ENCODE measurements at places on chromosomes 2 and 18. TPM values are rescaled to one million over a fixed set of nuclear protein-coding genes. Genes with fewer than 3 reads are reported as not detected.

The CCBE1 gene
- total RNA-seq = 0.34 TPM

The CBLN2 gene
- total RNA-seq = not detected

The ZFP36L2 gene
- 36.2 TPM for total RNA-seq

The ASB18 gene
- not detected for total RNA-seq

The GPAT2 gene
- total RNA-seq = 0.62 TPM

The TMEM214 gene
- 31.1 TPM for total RNA-seq

The ASXL3 gene
- 0.18 TPM for total RNA-seq

The MAP3K19 gene
- total RNA-seq = not detected

The NOSTRIN gene
- total RNA-seq = 15.6 TPM

The IL37 gene
- not detected for total RNA-seq

The RESP18 gene
- not detected for total RNA-seq

The SKA1 gene
- 1.5 TPM for total RNA-seq

The HOXD13 gene
- not detected for total RNA-seq

The IL18RAP gene
- 4.3 TPM for total RNA-seq

The SCYGR1 gene
- total RNA-seq = not detected

The SLC11A1 gene
- 10.6 TPM for total RNA-seq

The CFAP65 gene
- not detected for total RNA-seq

The SNORC gene
- 0.56 TPM for total RNA-seq

The NYAP2 gene
- not detected for total RNA-seq

The EPC2 gene
- 10.6 TPM for total RNA-seq

The TM4SF20 gene
- total RNA-seq = not detected

The IL1RL1 gene
- total RNA-seq = 0.45 TPM

The CYTIP gene
- total RNA-seq = 4.0 TPM

The CNTNAP5 gene
- total RNA-seq = not detected

The MATN3 gene
- total RNA-seq = not detected

The CYP27A1 gene
- total RNA-seq = 9.3 TPM

The ABCB11 gene
- not detected for total RNA-seq

The HTR2B gene
- not detected for total RNA-seq

The ARHGEF4 gene
- 68.9 TPM for total RNA-seq

The ACMSD gene
- total RNA-seq = not detected

The RSAD2 gene
- 4.3 TPM for total RNA-seq

The UGT1A4 gene
- total RNA-seq = 2.9 TPM

The EFR3B gene
- total RNA-seq = 0.34 TPM

The UGT1A6 gene
- total RNA-seq = 58.4 TPM

The ATP6V1B1 gene
- 0.97 TPM for total RNA-seq

The BOLL gene
- not detected for total RNA-seq

The ICOS gene
- 0.85 TPM for total RNA-seq
